ENCODE measurements at places on chromosomes 5 and 9. TPM values are rescaled to one million over a fixed set of nuclear protein-coding genes. Genes with fewer than 3 reads are reported as not detected.

Gene PCDHB10
- total RNA-seq = not detected

Gene FGD3
- total RNA-seq = 0.55 TPM

Gene ADRA1B
- 20.0 TPM for total RNA-seq

Gene ADAMTS13
- total RNA-seq = 0.48 TPM

Gene GPX8
- total RNA-seq = 34.0 TPM
